ENCODE measurements at places on chromosomes 5 and 9. TPM values are rescaled to one million over a fixed set of nuclear protein-coding genes. Genes with fewer than 3 reads are reported as not detected.

Gene ERAP2
- 7.5 TPM for total RNA-seq

DNA sequence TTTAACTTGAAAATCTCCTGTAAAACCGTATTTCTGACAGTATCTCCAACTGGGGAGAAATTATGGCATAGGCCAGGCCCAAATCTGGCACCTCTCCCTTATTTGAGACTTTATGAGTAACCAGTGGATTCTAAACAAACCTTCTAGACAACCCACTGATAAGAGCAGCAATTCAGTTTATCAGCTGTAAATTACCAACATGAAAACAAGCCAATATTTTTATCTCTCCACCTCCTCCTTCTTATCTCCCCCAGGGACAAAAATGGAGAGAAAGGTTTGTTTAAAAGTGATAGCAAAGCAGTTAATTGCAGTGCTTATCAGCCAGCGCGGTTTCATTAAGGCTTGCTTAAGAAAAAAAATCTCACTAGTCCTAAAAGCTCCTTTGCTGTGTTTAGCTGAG lies 53.8 kb downstream of the KCNV2 start:
- no peak for DNase-seq

Gene OR1Q1
- total RNA-seq: not detected

Gene SH3GL2
- 0.78 TPM for total RNA-seq

Gene DND1
- 1.8 TPM for total RNA-seq

GRCh38 chr9:27714388-27714787 lies 141.1 kb upstream of the C9orf72 start:
- no peak for DNase-seq

GRCh38 chr5:126499853-126500342 lies 76.7 kb downstream of the GRAMD2B start:
- no peak for DNase-seq

DNA sequence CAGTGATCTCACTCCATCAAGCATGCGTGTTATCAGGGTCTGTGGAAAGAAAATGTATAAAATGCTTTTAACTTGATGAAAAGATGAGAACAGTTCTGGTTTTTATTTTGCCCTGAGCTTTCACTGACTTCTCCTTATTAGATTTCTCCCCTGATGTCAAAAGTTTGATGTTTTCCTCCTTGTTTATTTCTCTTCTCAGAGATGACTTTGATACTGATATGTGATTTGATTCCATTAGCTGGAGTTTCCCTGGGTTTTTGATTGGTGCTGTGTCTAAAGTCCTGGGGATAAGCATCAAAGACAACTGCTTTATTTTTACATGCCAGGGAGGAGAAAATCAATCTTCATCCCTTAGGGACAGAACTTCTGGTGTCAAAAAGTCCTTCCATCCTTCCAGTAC lies 510.0 kb downstream of the KCTD16 start:
- no peak for DNase-seq

Gene SLC36A2
- total RNA-seq: not detected

Gene PIP5K1B
- 7.8 TPM for total RNA-seq

DNA sequence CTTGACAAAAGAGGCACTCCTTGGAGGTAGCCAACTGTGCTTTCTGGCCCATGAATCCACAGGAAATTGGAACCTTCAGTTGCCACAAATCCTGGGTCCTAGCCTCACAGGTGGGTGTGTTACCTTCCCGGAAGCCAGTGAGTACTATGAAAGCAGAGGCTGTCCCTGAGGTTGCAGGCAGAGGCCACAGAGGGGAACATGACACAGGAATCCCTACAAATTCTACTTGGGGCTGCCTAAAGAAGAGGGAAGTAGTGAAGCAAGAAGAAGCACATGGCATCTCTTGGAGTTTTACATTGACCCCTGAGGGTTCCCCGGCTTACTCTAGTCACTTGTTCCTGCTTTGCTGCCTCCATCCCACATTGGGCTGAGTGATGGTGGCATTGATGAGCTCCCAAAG lies 2.6 kb downstream of the SLC22A5 start:
- no peak for DNase-seq

Gene GMCL2
- not detected for total RNA-seq

DNA sequence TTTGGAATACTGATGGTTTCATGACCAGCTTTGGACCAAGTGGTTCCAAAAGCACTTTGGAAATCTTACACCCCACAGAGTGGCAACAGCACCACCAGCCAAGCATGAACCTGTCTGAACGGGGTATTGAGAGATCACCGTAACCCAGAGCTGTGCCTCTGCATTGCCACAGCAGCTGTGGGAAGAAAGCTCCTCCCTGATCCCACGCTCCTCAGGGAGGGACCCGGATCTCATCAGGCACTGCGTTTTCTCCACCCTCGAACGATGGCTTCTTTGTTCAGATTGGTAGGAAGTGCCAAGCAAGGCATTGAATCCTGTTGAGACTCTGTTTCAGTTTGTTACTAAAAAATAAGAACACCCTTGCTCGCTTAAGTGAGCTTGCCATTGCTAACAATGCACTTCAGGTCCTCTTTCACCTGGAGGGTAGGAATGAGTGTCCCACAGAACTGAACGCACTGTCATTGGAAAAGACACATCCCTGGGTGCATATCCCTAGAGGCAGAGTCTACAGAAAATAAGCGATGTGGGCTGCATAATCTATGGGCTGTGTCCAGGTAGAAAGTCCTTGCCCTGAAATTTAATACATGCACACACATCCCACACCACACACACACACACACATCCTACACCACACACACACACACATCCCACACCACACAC lies 118.0 kb upstream of the ICE1 start:
- DNase-seq: no peak

- no peak for DNase-seq
Observed at GRCh38 chr9:22169243-22169642, 160.1 kb upstream of the CDKN2B start.

GRCh38 chr5:101897914-101898313 lies 398.2 kb downstream of the SLCO4C1 start:
- DNase-seq: no peak

DNA sequence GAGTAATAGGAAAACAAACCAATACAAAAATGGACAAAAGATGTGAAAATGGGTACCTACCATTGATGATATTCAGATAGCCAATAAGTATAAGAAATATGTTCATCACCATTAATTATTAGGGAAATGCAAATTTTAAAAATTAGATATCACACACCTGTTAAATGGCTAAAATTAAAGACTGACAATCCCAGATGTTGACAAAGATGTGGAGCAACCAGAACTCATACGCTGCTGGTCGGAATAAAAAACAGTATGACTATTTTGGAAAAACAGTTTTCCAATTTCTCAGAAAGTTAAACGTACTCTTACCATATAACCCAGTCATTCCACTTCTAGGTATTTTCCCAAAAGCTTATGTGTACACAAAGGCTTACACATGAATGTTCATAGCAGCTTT lies 27.1 kb downstream of the TMEM267 start:
- no peak for DNase-seq

- DNase-seq: no peak
Observed at GRCh38 chr5:149724130-149724840, 5.8 kb upstream of the PPARGC1B start.

Gene RNF183
- total RNA-seq: not detected

Gene IL3
- total RNA-seq: not detected

Gene TSSK1B
- total RNA-seq: not detected

Gene IL7R
- 27.0 TPM for total RNA-seq

Gene CTNND2
- 82.4 TPM for total RNA-seq

Gene NR5A1
- total RNA-seq: not detected

DNA sequence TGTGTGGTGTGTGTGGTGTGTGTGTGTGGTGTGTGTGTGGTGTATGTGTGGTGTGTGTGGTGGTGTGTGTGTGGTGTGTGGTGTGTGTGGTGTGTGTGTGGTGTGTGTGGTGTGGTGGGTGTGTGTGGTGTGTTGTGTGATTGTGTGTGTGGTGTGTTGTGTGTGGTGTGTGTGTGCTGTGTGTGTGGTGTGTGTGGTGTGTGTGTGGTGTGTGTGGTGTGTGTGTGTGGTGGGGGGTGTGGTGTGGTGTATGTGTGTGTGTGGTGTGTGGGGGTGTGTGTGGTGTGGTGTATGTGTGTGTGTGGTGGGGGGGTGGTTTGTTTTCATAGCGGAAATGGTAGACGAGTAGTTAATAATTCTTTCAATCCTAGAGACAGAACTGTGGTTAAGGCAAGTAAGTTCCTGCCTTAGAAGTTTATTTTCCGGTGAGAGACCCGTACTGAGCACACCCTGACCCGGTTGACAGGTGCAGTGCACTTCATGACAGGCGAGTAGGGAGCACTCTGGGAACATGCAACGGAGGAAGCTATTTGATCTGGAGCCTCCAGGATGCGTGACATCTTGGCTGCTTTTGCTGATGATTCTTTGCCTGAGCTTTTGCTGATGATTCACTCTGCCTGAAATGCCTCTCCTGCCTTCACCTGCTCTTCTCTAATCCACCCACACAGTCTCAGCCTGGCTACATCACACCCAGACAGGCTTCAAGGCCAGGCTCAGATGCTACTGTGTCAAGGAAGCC lies 21.7 kb upstream of the FAT2 start:
- DNase-seq: no peak

DNA sequence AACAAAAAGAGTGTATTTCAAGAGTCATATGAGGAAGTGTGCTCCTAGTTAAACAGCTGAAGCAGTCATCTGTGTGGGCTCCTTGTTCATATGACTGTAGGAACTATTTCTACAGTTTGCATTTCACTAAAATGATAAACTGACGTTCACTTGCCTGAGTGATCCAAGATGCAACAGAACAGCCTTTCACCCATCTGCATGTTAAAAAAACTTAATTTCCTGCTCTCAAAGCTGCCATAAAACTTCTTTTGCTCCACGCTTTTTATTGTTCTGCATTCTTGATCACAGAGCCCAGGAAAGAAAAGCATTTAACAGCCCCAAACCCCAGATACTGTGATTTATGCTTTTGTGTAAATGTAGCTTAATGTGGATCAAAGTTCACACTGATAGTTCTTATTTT lies 43.9 kb downstream of the ZNF608 start:
- DNase-seq: no peak

Gene ACOT12
- total RNA-seq: not detected

GRCh38 chr9:100322954-100323536 lies 29.7 kb downstream of the TEX10 start:
- DNase-seq: peak; percentile 15

Gene CARD19
- 20.8 TPM for total RNA-seq

Gene OBP2B
- total RNA-seq: not detected

- no peak for DNase-seq
Observed at GRCh38 chr5:2200261-2200950, 317.7 kb upstream of the IRX4 start.

DNA sequence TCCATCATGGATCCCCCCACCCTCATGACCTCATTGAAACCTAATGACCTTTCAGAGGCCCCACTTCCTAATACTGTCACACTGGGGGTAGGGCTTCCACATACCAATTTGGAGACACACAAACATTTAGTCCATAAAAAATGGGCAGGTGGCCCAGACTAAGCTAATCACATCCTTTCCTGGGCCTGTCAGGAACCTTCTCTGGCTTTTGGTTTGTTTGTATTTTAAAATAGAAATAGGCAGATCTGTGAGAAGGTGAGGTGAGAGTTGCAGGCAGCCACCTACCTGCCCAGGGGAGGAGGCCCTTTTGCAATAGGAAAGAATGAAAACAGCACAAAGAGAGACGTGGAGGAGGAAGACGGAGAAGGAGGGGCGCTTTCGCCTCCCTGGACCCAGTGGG lies 90.2 kb upstream of the BOD1 start:
- DNase-seq: peak; percentile 35

GRCh38 chr9:129464972-129465833 lies 155.7 kb downstream of the C9orf50 start:
- no peak for DNase-seq

Gene FAM78A
- total RNA-seq: under 0.01 TPM

DNA sequence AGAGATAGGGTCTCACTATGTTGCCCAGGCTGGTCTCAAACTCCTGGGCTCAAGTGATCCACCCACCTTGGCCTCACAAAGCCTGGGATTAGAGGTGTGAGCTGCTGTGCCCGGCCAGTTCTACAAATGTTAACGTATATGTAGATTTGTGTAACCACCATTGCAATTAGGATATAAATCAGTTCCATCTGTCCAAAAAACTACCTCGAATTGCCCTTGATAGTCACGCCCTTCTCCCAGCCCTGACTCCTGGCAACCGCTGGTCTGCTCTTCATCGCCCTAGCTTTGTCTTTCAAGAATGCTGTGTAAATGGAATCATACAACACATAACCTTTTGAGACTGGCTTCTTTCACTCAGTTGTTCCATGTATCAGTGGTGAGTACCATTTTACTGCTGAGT lies 46.1 kb upstream of the PPARGC1B start:
- DNase-seq: no peak

- no peak for DNase-seq
Observed at GRCh38 chr5:31469886-31470285, 62.0 kb downstream of the DROSHA start.

- DNase-seq: peak; percentile 42
Observed at GRCh38 chr5:5340206-5340729, 82.2 kb upstream of the ICE1 start.

DNA sequence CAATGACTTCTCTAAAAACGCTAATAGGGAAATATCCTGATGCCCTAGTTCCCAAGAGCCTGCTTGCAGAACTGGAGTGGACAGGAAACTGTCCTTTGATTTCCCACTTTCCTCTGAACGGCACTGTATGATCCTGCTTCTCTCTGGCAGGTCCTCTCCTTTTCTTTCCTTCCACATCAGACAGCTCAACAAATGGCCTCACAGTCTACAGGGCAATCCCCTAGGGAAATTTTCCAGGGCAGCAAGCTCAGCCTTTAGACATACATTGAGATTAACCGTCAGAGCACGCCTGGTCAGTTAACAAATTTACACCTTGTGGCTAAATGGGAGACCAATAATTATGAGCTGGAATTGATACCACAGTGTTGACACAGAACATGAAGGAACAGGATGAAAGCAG lies 164.9 kb downstream of the SLC24A2 start:
- DNase-seq: no peak

- no peak for DNase-seq
Observed at GRCh38 chr9:91488341-91488740, 64.7 kb upstream of the NFIL3 start.

Gene SH2D3C
- total RNA-seq: 4.2 TPM
